CD4-positive, alpha-beta T cell treated with Interleukin-17A for 1 hour (primary cell): ENCODE measurements at places on chromosomes 16 and 17.

GRCh38 chr16:84836234-84836647, 16.5 kb downstream of the CRISPLD2 start:
- DNase-seq, result no peak

DNA sequence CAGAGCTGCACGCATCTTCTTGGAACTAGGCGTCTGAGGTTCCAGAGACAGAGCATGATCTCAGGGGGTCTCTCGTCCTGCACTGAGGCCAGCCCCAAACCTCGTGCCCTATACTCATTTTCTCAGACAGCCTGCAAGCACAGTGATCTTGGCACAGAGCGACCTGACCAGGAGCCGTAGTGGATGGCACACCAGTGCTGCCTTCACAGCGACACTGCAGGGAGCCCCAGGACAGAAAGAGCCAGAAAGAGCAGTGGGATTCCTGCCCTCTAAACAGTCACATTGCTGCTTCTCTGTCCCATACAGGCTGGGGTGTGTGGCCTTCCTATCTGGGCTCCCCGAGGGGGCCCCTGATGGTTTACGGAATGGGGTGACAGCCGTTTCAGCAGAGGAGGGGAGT, 131.0 kb downstream of the RBFOX3 start:
- no peak for DNase-seq

DNA sequence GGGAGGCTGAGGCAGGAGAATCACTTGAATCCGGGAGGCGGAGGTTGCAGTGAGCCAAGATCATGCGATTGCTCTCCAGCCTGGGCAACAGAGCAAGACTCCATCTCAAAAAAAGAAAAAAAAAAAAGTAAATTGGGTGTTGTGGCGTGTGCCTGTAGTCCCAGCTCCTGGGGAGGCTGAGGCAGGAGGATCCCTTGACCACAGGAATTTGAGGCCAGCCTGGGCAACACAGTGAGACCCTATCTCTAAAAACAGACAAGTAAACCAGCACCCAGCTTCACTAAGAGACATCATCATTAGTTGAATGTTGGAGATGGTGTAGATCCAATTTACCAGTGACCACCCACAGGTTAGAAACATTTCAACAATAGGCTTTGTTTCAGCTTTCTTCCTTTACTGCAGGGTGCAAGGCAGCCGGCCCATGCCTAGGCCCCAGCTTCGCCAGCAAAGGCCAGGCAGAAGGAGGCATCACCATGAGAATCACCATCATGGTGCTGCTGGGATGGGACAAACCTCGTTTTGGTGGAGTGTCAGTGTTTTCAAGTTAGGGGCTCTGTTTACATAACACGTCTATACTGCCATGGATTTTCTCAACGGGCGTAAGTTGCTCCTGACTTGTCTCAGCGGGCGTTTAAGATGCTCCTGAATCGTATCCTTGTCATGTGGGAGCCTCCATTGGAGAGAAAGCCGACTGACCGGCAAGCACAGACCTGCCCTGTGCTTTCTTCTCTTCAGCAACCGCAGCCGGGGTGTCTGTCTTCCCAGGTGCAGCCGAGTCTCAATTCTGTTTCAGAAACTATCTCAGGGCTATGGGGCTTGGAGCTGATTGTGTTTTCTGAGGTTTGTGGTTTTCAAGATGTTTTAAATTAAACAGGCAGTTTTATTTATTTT, 7.3 kb downstream of the TCF25 start:
- DNase-seq, result no peak

DNA sequence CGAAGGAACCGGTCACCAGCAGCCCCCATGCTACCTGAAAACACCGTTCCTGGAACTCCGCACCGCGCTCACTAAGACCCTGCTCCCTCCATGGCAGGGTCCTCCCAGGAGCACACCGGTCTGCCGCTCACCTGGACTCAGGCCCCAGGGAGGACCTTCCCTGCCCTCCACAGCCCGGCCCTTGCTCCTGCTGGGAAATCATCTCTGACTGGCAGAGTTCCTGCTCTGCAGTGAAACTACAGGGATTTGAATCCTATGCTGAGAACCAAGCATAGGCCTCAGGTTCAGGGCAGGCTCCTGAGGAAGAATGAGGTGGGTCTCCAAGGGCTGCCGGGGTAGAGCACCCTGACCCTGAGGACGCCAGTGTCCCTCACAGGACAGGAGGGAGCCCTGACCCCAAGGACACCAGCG, 88.5 kb downstream of the KCNJ12 start:
- no peak for DNase-seq

DNA sequence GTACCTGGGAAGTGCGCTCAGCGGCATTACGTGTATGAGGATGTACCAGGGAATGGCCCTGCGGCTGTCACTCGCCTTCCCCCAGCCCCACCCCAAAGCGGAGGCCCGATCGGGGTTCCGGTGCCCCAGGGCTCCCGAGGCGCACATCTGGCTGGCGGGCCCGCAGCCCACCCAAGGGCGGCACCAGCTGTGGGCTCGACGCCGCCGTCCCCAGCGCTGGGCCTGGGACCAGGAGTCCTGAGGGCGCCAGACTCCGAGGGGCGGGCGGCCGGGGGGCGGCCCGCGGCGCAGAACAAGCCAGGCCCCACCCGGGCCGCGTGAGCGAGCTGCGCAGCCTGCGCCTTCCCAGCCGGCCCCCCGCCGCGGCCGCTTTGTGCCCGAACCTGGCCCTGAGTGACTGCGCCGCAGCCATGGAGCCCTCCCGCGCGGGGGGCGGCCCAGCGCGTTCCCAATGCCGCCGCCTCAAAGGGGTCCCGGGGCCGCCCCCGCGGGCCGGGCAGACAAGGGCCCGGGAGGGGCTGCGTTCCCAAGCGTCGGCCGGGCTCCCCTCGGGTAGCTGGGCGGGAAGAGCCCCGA, 17.4 kb downstream of the ZNF423 start:
- DNase-seq, result no peak
